ENCODE measurements at places on chromosomes 3 and 15.

DNA sequence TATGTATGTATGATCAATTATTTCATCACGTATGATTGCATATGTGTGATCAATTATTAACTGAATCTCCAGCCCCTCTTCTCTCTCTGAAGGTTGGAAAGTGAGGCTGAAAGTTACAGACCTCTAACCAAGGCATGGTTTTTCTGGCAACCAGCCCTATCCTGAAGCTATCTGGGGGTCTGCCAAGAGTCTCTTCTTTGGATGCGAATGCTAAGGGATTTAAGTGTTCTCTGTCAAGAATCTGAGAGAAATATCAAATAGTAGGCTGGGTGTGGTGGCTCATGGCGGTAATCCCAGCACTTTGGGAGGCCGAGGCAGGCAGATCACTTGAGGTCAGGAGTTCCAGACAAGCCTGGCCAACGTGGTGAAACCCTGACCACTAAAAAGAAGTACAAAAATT lies 8.1 kb downstream of the NKTR start:
- DNase-seq: no peak

- no peak for DNase-seq
These were observed 6.7 kb downstream of the ITIH1 start for GRCh38 chr3:52784021-52784621.

GRCh38 chr3:154050216-154050615 lies 71.0 kb upstream of the ARHGEF26 start:
- DNase-seq: no peak

GRCh38 chr3:173584093-173584837 lies 186.7 kb downstream of the NLGN1 start:
- peak; percentile 6 for DNase-seq

Measured in activated CD8-positive, alpha-beta T cell treated with anti-CD3 and anti-CD28 coated beads for 36 hours (primary cell).